ENCODE measurements at places on chromosomes 7 and 10.

GRCh38 chr7:96968981-96969380, 36.4 kb upstream of the DLX6 start:
- no peak for DNase-seq

DNA sequence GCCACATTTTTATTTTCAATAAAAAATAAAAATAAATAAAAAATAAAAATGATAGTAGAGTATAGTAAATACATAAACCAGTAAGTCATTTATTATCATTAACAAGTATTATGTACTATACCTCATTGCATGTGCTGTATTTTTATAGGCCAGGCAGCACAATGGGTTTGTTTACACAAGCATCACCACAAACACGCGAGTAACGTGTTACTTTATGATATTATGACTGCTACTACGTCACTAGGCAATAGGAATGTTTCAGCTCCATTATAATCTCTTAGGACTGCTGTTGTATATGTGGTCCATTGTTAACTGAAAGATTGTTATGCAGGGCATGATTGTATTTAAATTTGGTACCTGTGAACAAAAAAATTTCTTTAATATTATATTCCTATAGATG, 20.8 kb upstream of the SDHAF3 start:
- DNase-seq: no peak

GRCh38 chr7:12637819-12638592, 49.4 kb upstream of the ARL4A start:
- DNase-seq: no peak

GRCh38 chr10:62019013-62019684, 117.7 kb downstream of the ARID5B start:
- DNase-seq: no peak

DNA sequence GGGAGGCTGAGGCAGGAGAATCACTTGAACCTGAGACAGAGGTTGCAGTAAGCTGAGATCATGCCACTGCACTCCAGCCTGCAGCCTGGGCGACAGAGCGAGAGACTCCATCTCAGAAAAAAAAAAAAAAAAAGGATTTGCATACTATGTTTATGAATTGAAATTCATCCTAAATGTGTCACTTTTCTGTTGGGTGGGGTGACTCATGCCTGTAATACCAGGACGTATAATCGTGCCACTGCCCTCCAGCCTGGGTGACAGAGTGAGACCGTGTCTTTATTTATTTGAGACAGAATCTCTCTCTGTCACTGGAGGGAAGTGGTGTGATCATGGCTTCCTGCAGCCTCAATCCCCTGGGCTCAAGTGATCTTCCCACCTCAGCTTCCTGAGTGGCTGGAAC, 5.8 kb downstream of the ZNF212 start:
- DNase-seq: no peak

DNA sequence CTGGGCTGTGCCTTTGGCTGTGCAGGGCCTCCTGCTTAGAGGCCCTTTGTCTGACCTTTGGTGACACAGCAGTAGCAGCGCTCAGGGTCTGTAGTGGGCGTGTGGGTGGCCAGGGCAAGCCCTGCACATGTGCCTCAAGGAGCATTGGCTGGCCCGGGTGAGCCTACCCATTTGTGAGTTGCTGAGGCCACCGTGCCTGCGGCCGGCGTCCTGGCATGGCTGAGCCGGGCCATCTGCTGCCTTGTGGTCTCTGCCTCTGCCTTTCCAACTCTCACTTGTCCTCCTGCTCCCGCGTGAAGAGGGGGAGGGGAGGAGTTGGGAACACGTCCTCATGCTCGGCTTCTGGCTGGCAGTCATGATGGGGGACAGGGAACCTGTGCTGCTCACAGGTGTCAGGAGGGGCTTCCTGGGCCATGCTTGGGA, 9.2 kb upstream of the ORAI2 start:
- DNase-seq: no peak

DNA sequence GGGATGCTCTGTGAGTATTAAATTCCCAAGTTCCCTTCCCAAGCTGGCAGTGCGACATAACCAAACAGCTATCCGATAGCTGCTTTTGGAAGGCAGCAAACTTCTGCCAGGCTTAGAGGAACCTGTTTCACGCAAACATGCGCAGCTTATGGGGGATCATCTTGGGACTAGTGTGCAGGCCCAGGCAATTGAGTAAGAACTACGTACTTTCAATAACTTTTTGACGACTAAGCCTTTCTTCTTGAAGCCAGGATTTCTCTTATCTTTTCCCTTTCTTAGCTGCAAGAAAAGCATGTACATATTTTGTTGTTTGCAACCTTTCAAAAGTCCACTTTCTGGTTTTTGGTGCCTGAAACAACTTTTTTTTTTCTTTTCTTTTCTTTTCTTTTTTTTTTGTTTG, 28.7 kb upstream of the SEPHS1 start:
- DNase-seq: no peak

- DNase-seq: no peak
These were observed 163.1 kb downstream of the UBE2H start for GRCh38 chr7:129789652-129790051.

- DNase-seq: no peak
These were observed 1.5 kb upstream of the KAT6B start for GRCh38 chr10:74824900-74825370.

- DNase-seq: no peak
These were observed 22.9 kb downstream of the SCART1 start for GRCh38 chr10:133476641-133476990.

GRCh38 chr10:124213471-124213870, 120.1 kb upstream of the CHST15 start:
- no peak for DNase-seq

DNA sequence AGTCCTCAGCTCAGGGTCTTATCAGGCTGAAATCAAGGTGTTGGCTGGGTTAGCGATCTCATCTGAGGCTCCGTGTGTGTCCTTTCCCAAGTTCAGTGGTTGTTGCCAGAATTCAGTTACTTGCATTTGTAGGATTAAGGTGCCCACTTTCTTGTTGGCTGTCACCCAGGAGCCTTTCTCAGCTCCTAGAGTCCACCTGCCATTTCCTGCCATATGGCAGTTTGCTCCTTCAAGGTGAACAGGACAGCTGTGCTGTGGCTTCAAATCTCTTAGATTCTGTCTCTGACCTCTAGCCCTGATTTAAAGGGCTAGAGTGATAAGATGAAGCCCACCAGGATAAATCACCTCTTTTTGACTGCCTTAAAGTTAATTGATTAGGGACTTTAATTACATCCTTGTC, 1.0 kb upstream of the HIF1AN start:
- DNase-seq: no peak

DNA sequence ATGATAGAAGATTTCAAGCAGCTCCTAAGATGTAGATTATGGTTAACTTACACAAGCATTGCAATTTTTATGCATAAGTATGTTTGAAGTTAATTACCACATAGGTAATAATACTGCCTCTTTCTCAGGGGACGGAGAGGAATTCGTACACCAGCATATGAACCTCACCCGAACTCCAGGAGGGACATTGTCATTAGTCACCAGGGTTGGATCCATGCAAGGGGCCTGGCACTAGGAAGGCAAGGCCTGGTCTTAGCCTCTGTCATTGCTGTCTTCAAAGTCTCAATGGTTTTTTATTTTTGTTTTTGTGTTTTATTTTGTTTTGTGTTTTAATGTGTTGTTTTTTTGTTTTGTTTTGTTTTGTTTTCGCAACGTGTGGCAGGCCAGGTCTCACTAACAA, 145.6 kb upstream of the PPP2R2D start:
- DNase-seq: no peak

- no peak for DNase-seq
These were observed 135.7 kb downstream of the DNAJB6 start for GRCh38 chr7:157472311-157473050.

- DNase-seq: no peak
These were observed 8.4 kb downstream of the C10orf105 start for GRCh38 chr10:71711052-71711623.

- no peak for DNase-seq
These were observed 13.1 kb downstream of the WNT16 start for GRCh38 chr7:121341933-121342332.

DNA sequence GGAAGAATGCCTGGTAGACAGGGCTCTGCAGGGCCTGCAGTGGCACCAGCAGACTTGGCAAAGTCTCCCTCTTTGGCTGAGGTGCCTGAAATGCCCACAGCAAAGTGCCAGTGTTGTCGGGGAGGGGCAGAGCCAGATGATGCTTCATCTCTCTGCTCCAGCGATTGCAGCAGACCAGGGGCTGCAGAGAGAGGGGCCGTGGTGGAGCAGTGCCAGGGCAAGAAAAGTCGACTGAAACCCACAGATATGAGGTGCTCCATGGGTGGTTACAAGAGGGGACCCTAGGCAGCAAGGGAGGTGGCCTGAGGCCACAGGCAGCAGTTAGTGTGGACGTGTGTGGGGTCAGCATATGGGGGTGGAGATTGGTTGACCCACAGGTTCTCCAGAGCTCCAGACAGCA, 123.5 kb upstream of the SHH start:
- no peak for DNase-seq

DNA sequence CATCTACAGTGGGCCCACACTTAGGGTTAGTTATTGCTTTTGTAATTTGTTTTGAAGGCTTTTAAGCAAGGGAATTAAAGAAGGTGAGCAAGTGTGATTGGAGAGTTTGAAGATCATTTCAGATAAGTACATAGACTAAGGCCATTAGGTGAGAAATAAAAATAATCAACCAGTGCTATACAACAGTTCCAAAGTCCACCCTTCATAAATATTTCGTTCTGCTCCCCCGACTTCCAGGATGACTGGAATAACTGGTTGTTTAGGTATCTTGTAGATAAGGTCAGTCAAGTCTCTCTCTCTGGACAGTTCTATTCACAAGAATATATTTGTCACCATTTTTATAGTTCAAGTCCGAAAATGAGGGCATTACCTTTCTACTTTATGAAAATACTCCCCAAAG, 98.0 kb upstream of the MBL2 start:
- DNase-seq: no peak

GRCh38 chr7:106808967-106809635, 56.0 kb upstream of the PIK3CG start:
- no peak for DNase-seq

DNA sequence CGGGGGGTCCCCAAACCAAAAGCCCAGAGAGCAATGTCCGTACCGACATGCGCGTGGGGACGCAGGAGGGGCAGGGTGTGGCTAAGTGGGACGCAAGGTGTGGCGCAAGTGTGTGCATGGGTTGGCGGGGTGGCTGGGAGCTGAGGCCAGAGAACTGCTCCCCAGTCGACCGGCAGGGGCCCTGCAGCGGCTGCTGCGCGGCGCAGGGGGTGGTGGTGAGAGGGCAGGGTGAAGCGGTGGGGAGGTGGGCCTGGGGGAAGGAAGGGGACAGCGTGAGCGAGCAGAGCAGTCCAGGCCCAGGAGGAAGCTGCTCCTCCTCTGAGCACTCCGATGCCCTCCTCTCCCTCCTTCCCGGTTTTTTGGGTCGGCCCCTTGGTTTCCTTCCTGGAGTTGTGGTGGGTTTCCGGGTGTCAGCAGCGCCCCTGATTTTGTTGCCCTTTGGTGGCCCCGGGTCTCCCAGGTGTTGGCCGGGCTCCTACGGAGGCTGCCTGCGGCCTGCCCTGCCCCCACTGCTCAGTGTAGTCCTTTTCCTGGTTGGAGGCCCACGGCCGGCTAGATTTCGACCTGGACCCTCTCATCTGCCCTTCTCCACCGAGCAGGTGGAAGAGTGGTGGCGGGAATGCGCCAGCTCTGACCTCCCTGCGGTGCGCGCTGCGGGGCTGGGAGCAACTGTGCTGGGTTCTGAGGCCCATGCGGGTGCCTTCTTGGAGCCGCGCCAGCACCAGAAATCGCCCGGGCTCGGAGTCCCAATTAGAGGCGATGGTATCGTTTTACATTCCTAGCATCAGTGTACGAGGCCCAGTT, 40.5 kb upstream of the COMTD1 start:
- DNase-seq: no peak

GRCh38 chr7:82359426-82359825, 84.2 kb downstream of the CACNA2D1 start:
- no peak for DNase-seq

GRCh38 chr7:129066290-129067131, 11.6 kb upstream of the TNPO3 start:
- peak; percentile 36 for DNase-seq

GRCh38 chr7:106452031-106452851, 167.5 kb upstream of the NAMPT start:
- no peak for DNase-seq

GRCh38 chr10:120279196-120279595, 177.8 kb upstream of the PLPP4 start:
- no peak for DNase-seq
